ENCODE measurements at places on chromosomes 3 and 15.

- DNase-seq = no peak
Measured at GRCh38 chr3:21668012-21668411, 83.0 kb downstream of the ZNF385D start.

- DNase-seq = peak; percentile 40
Measured at GRCh38 chr3:2872884-2873283, 237.3 kb downstream of the IL5RA start.

GRCh38 chr3:28104896-28105534 is 136.4 kb upstream of the CMC1 start:
- DNase-seq = no peak

- DNase-seq = no peak
Measured at GRCh38 chr15:101498076-101498716, 8.7 kb upstream of the PCSK6 start.

GRCh38 chr3:136464502-136464901 is 214.4 kb downstream of the PCCB start:
- DNase-seq = peak; percentile 44

GRCh38 chr3:36652104-36652503 is 112.2 kb downstream of the DCLK3 start:
- no peak for DNase-seq

All from mesenchymal stem cell (in vitro differentiated cells and primary cell).